Stomach (tissue), 19 donors: ENCODE measurements at places on chromosomes 2 and 18.
A peak's percentile ranks its signal among the peaks of the same experiment; 100 is the strongest.

- DNase-seq = no peak
These were observed 69.7 kb upstream of the ZNF516 start for GRCh38 chr18:76564655-76565237.

GRCh38 chr2:62265106-62265505, 69.2 kb downstream of the B3GNT2 start:
- peak; percentile 15 for DNase-seq

DNA sequence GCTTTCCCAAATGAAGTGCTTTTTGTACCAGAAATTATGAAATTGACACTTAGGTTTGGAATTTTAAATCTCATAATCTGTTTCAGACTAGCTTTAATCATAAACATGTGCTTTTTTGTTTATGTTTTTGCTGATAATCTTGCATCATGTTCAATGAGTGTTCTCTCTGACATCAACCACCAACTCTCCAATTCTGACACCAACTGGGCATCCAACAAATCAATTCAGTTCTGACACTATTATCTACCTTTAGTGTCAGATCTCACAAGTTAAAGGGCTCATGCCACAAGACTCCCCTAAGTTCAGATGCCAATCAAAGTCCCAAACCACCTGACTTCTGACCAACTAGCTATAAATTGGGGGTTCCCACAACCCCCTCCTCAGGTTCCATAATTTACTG, 19.6 kb downstream of the PELI1 start:
- DNase-seq = no peak

DNA sequence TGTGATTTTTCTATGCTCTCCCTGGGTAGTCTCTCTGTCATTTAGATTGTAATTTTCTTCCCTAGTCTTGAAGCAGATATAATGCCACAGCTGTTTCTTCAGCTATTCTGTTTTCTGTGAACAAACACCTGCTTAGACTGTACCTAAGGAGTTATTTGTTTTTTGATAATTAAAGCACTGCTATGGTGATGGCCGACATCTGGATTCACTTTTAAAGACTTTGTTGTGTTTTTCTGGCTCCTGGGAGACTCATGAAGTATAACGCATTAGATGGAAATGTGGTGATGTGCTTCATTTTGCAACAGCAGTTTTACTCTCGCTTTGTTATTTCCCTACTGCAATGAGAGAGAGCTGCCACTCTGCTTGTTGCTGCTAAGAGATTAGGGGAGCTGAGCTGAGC, 15.7 kb upstream of the C2orf69 start:
- no peak for DNase-seq

DNA sequence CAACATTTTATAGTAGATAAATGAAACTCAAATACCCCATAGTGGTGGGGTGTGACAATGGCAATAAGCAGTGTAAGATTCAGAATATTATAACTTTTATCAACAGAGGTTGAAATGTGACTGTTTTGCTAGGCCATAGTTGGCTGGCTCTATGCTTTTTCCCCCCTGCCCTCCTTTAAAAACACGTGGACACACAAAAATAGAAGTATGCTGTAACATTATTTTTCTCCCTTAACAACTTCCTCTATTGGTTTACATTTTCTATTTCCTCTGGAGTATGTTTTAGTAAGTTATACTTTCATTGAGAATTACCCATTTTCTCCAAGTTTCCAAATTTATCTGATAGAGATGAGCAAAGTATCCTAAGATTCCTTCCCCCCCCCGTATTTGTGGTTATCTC, 31.1 kb downstream of the NDUFAF7 start:
- DNase-seq = no peak

- DNase-seq = no peak
These were observed 117.5 kb downstream of the PLA2R1 start for GRCh38 chr2:159944874-159945273.

DNA sequence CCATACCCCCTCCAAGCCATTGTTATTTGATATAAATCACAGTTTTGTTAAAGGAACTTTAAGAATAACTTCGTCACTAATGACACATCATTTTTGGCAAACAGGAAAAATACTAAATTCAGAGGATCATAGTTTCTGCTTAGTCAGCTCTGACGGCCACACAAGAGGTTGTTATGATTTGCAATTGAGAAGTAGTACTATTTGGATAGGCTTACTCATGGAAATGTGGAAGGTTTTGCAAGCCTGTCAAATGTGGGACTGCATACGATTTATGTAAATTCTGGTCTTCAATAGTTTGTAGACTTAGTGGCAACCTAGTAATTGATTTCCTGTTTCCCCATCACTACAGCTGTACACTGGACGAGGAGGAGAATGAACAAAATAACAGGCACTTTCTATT, 108.1 kb downstream of the ARHGEF33 start:
- DNase-seq = peak; percentile 55

DNA sequence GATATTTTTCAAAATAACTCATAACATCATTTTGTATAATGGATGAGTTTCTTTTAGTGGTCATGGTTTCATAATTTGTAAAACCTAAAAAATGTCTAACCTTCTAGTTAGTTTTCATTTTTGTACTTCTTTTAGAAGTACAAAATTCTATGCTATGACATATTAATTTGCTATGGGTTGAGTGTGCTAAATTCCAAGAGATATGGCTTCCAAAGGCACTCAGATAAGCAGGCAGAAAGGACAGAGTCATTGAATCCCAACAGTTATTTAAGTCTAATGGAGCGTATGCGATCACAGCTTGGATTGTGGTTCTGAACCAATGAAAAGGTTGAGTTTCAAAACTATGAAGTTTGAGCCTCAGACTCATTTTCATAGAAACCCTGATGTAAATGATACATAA, 37.0 kb downstream of the GCG start:
- DNase-seq = no peak

DNA sequence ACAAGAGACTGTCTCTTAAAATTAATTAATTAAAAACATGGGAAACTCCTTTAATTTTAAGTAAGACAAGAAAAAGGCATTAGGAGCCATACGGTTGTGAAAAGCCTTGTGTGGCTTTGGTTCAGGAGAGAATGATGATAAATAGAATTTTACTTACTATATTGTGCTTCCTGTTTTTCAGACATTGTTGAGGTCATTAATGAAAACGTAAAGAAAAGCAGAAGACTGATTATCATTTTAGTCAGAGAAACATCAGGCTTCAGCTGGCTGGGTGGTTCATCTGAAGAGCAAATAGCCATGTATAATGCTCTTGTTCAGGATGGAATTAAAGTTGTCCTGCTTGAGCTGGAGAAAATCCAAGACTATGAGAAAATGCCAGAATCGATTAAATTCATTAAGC, 10.7 kb upstream of the IL1RL2 start:
- no peak for DNase-seq

DNA sequence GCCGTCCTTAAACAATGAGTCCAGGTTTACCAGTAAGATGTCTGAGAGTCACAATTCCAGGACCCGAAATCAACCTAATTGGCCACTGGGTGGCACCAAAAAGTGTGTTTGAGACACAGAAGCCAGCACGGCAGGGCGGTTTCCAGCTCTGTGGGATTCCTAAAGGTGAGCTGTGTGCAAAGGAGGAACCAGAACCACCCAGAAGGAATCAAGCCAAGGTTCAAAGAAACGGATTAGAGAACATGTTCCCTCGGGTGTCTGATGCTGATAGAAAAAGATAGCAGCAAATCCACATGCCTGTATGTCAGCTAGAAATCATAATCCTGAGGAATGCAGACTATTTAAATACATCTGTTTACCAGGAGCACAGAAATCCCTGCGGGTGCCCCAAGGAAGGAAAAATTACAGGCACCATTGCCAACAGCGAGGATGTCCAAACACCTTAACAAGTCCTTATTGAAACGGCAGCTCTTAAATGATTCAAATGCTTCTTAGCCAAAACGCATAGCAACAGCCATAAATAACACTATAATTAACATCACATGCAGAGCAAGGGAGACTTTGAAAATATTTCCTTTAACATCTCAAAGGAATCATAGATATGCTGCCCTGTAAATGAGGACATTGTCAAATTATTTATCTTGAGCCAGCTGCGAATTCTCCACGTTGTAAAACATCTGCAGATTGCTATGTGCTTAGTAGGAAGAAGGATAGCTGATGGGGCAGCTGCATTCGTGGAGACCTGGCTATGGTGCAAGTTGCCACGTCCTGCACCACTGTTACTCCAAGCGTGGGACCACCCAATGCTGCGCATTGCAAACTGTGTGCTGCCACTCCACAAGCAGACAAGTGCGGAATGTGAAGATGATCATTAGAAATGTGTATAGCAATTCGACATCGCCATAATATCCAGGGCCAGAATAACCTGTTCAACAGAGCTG, 318.7 kb upstream of the NCKAP5 start:
- DNase-seq = peak; percentile 90

GRCh38 chr2:236582968-236583367, 13.3 kb downstream of the ACKR3 start:
- peak; percentile 13 for DNase-seq

DNA sequence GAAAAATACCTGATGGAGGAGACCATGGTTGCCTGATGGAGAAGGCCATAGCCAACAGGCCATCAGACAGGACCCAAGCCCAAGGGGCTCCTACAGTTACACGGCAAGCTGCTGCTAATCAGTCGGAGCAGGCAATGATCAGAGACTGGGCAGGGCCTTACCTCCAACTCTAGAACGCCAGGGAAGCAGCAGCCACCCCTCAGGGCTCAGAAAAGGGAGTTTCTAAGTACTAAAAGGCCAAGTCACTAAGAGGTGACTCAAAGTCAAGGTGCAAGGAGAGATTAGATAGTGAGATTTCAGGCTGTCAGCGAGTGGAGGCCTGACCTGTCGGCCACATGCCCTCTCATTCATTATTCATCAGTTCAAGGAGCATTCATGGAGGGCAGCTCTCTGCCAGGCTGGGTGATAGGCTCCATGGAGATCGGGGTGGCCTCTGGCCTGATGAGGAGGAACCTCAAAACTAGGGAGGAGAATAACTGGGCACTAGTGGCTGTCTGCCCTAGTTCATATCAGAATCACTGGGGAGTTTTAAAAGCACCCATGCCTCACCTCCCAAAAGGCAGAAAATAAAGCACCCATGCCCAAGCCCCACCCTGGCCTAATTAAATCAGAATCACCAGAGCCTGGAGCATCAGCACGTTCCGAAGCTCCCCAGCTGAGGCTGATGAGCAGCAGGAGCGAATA, 3.6 kb downstream of the VIL1 start:
- no peak for DNase-seq

DNA sequence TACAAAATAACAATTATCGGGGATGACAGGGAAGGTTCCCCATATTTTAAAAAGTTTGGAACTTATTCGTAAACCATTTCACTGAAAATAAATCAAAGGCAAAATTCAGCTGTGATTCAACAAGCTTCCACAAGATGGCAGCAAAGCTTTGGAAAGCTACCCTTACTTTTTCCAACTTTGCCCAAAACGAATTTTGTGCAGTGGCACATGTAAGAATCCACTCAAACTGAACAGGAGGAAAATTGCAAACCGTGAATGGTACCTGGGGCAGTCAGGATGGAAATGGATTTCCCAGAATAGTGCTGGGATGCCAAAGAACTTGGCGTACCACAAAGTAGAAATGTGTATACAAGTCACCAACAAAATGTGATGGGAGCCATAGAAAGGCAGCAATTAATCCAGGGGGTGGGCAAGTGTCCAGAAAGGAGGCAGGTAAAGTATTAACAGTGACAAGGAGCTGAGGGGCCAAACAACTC, 10.7 kb downstream of the RPL31 start:
- peak; percentile 73 for DNase-seq

DNA sequence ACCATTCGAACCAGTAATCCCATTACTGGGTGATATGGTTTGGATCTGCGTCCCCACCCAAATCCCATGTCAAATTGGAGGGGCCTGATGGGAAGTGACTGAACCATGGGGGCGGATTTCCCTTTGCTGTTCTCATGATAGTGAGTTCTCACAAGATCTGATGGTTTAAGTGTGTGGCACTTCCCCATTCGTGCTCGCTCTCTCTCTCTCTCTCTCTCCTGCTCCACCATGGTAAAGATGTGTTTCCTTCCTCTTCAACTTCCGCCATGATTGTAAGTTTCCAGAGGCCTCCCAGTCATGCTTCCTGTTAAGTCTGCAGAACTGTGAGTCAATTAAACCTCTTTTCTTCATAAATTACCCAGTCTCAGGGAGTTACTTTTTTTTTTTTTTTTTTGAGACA, 62.6 kb downstream of the NBAS start:
- no peak for DNase-seq

- no peak for DNase-seq
These were observed 805.3 kb upstream of the RAB6C start for GRCh38 chr2:129174143-129174542.

DNA sequence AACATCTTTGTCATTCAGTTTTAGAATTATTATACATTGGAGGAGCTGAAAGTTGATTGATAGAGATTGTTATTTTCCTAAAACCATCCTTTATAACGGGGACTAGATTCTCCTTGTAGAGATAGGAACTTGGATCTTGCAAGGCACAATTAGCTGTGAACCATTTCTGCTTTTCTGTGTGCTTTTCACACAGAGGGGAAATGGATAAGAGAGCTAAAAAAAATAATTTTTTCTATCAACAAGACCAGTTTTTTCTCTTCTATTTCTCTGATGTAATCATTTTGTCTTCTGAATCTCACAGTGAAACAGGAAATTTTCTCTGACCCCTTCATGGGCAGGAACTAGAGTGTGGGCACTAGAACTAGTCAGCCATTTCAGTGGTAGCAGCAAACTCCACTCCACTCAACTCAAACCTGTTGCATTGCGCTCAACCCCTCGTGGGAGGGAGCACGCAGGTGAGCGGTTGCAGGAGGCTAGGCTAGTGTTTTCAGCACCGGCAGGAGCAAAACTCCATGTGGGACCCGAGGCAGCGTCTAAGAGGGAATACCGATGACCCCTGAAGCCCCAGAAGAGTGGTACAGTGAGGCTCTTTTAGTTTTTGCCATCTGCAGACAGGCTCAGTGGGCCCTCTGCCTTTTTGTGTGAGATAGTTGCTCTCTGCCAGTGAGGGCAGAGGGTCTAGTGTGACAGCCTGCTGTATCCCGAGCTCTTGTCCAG, 24.0 kb upstream of the SLC39A10 start:
- DNase-seq = no peak

DNA sequence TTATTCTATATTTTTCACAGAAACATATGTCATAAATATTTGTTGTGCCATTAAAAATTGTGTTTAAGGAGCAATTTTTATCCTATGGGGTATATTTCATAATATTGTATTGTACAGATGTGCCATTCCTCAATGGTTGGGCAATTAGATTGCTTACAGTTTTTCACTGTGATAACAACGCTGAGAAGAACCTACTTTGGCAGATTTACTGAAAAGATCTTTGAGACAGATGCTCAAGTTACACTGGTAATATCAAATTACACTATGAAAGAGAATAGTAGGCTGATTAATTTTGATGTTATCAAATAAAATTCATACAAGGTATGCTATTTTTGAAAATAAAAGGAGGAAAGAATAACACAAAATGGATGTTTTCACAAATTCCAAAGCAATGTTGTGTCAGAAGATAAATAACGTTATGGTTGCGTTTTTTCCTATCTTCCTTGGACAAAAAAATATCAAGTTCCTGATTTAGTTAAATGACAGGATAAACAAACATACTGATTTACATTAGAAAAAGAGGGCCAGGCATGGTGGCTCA, 335.1 kb upstream of the ZNF521 start:
- no peak for DNase-seq

GRCh38 chr2:176589287-176589686, 320.0 kb downstream of the MTX2 start:
- no peak for DNase-seq
